CD8-positive, alpha-beta memory T cell (primary cell): ENCODE measurements at places on chromosomes 12 and 14.

DNA sequence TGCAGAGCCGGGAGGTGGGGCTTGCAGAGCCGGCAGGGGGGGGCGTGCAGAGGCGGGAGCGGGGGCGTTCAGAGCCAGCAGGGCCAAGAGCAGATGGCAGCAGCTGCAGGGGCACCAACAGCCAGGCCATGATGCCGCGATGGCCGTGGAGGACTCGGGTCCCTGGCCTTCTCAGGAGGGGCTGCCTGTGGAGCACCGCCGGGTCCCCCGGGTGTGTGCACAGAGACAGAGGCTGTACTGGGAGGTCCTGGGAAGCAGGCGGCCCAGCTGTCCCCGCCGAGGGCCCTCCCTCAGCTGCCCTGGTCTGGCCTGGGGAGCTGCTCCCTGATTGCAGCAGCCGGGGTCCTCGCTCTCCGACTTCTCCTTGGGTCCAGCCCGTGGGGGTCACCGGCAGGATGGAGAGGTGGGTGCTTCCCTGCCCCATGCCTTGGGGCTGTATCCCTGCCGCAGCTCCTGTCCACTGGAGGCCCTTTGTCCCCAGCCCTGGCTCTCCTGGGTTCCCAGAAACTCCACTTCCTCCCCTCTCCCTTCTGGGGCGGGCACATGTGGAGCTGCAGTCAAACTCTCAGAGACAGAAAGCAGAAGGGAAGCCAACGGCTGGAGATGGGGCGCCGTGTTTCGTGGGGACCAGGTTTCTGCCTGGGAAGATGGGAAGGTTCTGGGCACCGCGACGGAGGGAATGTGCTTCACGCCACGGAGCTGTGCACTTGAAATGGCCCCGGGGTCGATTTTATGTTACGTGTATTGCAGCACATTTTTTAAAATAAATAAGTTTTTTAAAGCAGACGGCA is 75.8 kb upstream of the GALNT9 start:
- no peaks in the 10 kb centered on the region for H3K4me1 ChIP-seq
- no peaks in the 10 kb centered on the region for H3K27me3 ChIP-seq
- H3K4me3 ChIP-seq: no peak overlapping the region
- no peaks in the 10 kb centered on the region for H3K36me3 ChIP-seq
- DNase-seq: no peak

DNA sequence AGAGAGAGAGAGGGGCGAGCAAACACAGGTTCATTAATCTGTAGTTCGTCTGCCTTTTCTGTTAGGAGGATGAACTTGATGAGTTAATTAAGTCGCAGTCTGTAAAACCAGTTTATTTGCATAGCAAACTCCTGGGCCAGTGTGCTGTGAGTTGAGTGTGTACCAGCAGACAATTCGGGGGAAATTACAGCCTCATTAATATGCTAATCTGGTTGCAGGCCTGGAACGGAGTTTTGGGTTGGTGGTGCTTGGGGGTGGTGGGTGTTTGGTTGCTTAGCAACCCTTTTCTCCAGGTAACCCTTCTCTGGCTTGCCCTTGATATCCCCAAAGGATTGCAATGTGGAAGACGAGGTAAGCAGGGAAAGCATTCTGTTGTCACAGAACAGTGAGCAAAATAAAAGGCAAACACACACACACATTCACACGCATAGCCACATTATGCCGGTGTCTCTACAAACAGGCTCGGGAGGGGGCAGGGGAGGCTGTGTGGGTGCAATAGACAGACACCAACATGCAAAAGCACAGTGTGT is 29.2 kb upstream of the LHX5 start:
- H3K4me3 ChIP-seq: no peak overlapping the region
- DNase-seq: no peak

- H3K27ac ChIP-seq: no peak overlapping the region
- no peaks in the 10 kb centered on the region for H3K27me3 ChIP-seq
- H3K4me1 ChIP-seq: no peaks in the 10 kb centered on the region
- DNase-seq: no peak
- no peak overlapping the region for H3K4me3 ChIP-seq
- H3K36me3 ChIP-seq: no peaks in the 10 kb centered on the region
These were observed 610.6 kb upstream of the TBX3 start for GRCh38 chr12:115294453-115295133.

DNA sequence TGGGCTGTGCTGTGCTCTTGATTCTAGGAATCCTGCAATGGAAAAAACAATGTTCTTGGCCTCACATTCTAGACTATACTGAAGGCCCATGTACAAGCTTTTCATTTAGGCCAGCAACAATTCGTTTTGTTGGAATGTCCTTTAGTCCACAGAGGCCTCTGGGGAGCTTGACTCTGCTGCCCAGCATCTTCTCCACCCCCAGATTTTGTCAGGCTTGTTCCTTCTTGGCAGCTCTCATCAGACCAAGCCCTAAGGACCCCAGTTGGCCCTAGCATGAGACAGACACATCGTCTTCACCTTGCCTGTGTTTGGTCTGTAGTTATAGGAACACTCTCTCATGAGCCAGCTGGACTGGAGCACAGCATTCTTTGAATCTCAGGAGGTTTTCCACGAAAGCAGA is 300.1 kb downstream of the VRK1 start:
- H3K27ac ChIP-seq: no peak overlapping the region
- H3K27me3 ChIP-seq: no peaks in the 10 kb centered on the region
- H3K4me1 ChIP-seq: no peaks in the 10 kb centered on the region
- no peak overlapping the region for H3K4me3 ChIP-seq
- no peaks in the 10 kb centered on the region for H3K36me3 ChIP-seq

- peaks cover 8% of the 10 kb centered on the region for H3K4me1 ChIP-seq
- no peaks in the 10 kb centered on the region for H3K36me3 ChIP-seq
- DNase-seq: no peak
- H3K4me3 ChIP-seq: no peak overlapping the region
These were observed 137.8 kb downstream of the TTC7B start for GRCh38 chr14:90678420-90678819.

DNA sequence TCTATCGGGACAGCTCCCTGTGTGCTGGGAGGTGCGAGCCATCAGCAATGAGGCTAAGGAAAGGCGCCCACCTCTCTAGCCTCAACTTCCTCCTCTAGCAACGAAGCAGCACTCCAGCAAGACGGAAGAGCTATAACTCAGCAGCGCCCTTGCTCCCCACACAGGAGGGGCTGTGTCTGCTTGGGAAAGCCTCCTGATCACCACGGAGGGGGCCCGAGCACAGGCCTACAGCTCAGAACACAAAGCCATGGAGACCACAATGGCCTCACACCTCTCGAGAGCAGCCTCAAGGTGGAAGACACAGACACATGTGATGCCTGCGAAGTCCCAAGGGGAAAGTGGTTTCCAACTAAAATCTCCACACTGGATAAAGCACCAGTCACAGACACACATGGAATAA is 60.4 kb downstream of the CDC42BPB start:
- no peaks in the 10 kb centered on the region for H3K4me1 ChIP-seq
- no peak for DNase-seq
- H3K27me3 ChIP-seq: no peaks in the 10 kb centered on the region
- H3K36me3 ChIP-seq: no peaks in the 10 kb centered on the region
- no peak overlapping the region for H3K27ac ChIP-seq
- H3K4me3 ChIP-seq: no peak overlapping the region

DNA sequence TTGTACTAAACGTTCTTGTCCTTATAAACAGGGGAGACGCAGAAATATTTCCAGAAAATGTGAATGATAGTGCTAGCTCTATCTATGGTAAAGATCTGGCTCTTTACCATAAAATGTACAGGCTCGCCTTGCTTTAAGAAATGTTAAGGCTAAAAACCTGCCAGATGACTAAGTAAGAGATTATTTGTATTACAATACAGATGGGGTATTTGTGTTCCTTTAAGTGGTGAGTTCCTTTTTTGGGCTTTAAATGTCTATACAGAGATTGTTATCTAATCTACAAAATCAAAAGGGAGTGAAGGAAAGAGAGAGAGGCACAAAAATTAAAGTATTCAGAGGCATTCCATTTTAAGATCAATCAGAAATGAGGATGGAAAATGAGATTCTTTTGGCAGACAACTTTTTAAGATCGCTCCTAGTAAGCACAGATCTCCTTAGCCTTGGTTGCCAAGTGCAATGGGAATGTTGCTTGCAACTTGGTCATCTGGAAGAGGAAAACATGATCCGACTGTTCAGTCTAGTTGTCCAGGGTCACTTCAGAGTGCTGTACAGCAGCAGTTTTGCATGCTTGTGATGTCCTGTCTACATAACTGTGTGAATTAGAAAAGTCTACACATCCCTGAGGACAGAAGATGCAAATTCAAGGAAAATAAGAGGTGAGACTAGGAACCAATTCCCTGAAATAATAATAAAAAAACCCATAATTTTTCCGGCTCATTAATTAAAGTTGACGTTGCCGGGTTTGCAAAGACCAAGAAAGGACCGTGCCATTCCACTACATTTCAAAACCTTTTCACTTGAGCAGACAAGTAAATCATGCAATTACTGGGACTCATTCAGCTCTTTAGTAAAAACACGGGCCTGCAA is 380.8 kb downstream of the EGLN3 start:
- H3K27ac ChIP-seq: no peak overlapping the region
- H3K4me3 ChIP-seq: no peak overlapping the region
- no peaks in the 10 kb centered on the region for H3K36me3 ChIP-seq
- H3K4me1 ChIP-seq: no peaks in the 10 kb centered on the region
- no peaks in the 10 kb centered on the region for H3K27me3 ChIP-seq

DNA sequence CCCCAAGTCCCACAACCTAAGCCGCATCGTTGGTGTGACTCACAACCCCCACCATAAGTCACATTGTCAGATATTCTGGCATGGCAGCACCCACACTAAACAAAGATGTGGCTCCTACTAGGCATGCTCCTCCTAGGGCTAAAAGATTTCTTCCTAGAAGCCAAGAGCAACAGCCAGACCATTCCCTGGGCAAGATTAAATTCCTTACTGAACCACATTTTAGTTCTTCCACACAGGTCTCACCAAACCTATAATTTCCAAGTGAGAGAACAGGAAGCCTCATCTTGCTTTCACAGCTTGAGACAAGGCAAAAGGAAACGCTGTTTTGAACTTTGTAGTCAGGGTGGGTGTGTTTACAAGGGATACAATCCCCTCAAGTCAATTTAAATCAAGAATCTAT is 632.8 kb downstream of the DIO2 start:
- DNase-seq: no peak
- no peak overlapping the region for H3K27ac ChIP-seq
- no peaks in the 10 kb centered on the region for H3K27me3 ChIP-seq
- no peaks in the 10 kb centered on the region for H3K4me1 ChIP-seq
